Bone marrow (tissue), 2 donors: ENCODE measurements at places on chromosomes 12 and 14.

DNA sequence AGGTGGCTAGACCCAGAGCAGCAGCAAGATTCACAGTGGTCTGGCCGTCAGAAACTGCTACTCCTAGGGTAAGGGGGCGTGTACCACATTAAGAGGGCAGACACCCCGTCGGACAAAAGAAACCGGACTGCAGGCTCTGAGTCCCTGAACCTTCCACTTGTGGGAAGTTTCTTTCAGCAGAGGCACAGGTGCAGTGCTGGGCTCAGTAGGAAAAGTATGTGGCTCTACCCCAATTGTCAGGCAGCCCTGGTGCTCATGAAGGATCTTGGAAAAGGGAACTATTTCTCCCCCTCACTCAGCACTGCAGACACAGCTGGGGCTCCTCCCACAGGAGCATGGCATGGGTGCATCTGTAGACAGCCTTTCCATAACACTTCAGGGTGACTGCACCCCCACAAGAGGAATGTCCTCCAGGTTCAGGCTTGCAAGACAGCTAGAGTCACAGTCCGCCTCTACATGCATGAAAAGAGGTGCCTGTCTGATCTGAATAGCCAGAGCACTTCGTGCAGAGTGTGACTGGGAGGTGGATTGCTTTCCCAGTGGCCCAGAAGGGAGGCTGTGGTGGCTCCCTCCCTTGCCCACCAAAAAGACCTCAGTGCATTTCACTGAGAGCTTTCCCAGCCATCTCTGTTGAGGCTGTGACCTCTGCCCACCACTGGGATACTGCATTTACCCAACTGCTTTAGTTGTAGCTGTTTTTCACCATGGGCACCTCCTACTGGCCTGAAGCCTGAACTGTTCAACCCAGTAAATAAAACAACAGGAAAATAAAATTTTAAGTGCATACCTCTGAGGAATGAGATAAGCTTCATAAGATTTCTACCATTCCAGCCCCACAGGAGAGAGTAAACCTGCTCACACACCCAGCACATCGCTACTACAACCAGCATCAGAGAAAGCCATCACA is 14.2 kb downstream of the CEP128 start:
- DNase-seq = no peak

DNA sequence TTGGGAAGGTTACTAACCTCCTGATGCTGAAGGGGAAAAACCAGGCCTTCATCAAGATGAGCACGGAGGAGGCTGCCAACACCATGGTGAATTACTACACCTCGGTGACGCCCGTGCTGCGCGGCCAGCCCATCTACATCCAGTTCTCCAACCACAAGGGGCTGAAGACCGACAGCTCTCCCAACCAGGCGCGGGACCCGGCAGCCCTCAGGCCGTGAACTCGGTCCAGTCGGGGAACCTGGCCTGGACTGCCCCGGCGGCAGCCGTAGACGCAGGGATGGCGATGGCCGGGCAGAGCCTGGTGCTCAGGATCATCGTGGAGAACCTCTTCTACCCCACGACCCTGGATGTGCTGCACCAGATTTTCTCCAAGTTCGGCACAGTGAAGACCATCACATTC is 133.0 kb upstream of the FUT8 start:
- DNase-seq = no peak

DNA sequence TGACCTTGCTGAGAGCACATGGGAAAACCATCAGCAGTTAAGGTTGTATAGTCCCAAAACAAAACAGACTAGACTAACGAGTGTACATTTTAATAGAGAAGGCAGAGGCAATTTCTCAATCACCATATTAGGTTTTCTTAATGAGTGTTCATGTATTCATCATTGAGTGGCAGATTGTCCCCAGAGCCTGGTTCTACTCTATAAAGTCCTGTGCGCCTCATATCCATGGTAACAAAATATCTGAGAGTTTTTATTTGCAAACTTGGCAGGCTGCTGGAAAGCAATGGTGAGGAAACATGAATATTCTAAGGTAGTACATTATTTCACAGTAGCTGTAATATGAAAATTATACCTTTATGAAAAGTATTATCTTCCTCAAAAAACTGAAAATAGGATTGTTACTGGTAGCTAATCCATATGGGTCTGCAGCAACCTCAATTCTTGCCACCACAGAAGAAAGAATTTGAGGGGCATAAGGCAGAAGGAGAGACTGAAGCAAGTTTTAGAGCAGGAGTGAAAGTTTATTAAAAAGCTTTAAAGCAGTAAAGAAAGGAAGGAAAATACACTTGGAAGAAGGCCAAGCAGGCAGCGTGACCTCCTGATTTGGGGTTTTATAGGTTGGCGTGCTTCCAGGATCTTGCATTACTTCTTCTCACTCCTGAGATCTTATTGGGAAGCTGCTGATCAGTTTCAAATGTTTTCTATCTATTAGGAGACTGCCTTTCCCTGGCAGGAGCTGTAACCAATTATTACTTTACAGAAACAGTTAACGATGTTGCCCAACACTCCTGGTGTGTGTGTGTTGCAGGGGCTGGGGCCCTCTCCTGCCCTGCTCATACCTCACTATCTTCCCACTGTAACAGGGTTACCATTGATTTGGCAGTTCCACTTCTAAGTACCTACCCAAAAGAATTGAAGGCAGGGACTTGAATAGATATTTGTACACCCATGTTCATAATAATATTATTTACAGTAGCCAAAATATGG is 154.0 kb upstream of the NUDT4 start:
- no peak for DNase-seq

DNA sequence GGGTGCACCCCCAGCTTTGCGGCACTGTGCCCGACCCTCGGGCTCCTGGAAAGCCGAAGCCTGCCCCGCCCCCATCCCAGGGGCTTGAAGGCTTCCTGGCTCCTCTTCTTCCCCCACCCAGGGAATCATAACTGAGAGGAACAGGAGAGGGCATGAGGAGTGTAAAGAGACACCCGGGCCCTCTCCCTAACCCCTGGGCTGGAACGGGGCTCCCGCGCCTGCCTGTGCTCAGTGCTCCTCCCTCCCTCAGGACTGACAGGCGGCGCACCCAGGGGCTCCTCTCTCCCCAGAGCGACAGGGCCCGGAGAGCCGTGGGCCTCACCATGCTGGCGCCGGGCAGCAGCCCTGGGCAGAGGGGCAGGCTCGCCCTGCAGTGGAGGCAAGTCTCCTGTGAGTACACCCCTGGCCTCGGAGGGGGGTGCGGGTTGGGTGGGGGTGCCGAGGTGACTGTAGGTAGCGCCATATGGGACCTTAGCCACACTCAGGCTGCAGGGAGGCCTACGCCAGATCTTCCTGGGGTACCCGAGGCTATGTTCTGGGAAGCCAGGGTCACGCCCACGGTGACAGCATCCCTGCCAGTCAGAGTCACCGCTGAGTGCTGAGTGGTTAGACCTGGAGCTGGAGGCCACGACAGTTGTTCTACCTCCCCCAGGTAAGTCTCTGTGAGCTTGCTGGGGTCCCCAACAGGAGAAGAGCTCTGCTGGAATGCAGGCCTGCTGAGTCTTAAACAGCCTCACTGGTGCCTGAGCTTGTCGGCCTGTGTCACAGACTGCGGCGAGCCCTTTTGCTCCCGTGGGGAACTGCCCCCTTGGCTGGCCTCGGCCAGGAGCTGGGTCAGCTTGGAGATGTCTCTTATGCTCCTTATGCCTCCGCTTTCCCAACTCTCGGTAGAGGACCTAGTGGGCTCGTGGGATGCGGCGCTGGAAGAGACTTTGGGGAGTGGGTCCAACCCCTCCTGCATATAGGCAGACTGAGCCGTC is 7.8 kb downstream of the LRTM2 start:
- no peak for DNase-seq

- DNase-seq = peak; percentile 28
Measured at GRCh38 chr12:72017054-72017651, 78.5 kb downstream of the TPH2 start.

DNA sequence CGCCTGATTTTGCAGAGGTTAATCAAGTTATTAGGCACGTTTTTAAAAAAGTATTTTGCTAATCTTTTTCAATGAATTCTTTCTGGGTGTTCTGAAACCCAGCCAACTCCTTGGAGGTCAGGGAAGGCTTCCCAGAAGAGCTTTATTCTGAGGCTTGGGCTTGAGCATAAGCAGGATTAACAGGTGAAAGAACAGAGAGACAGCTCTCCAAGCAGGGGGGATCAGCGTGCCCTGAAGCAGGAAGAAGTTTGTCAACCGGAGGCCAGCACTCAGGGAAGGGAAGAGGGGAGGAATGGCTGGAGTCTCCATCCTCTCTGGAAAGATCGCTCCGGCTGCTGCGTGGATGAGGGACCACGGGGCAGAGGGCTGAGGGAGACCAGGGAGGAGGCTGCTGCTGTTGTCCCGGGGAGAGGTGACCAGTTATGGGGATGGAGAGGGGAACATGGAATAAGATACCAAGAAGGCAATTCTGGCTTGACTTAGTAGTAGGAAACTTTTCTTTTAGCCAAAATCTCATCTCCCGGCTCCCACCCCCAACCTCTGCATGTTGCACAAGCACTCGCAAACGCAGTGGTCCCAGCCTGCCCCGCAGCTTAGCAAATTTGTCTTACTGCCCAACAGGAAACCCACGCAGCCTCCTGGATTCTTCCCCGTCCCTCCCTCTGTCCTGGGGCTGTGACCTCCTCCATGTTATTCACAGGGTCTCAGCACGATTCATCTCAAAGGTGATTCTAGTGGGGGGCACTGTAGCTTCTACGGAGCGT is 1.1 kb upstream of the SSH1 start:
- DNase-seq = no peak

- DNase-seq = no peak
Measured at GRCh38 chr14:84535976-84536375, 994.0 kb upstream of the FLRT2 start.

DNA sequence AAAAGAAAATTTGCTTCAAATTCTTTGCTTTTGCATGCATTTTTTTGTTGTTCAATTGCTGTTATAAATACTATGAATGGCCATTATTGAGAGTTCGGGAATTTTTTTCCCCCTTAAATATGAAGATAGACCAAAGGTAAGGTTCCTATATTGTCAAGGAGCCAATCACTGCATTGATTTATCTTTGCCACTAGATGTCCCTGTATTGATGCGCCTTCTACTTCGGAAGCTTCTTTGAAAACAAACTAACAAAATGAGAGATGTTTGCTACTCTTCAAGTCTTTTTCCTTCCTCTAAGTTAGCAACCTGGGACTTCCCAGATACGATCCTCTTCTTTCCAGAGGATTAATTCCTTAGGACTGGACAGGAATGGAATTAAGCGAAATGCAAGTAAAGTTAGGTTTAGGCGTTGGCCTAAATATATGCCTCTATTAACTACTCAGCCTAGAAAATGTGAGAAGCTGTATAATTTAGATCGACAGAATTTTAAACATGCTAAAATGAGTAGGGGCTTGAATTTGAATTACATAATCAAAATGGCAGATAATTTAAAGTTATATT is 318.1 kb downstream of the AEBP2 start:
- peak; percentile 0 for DNase-seq

DNA sequence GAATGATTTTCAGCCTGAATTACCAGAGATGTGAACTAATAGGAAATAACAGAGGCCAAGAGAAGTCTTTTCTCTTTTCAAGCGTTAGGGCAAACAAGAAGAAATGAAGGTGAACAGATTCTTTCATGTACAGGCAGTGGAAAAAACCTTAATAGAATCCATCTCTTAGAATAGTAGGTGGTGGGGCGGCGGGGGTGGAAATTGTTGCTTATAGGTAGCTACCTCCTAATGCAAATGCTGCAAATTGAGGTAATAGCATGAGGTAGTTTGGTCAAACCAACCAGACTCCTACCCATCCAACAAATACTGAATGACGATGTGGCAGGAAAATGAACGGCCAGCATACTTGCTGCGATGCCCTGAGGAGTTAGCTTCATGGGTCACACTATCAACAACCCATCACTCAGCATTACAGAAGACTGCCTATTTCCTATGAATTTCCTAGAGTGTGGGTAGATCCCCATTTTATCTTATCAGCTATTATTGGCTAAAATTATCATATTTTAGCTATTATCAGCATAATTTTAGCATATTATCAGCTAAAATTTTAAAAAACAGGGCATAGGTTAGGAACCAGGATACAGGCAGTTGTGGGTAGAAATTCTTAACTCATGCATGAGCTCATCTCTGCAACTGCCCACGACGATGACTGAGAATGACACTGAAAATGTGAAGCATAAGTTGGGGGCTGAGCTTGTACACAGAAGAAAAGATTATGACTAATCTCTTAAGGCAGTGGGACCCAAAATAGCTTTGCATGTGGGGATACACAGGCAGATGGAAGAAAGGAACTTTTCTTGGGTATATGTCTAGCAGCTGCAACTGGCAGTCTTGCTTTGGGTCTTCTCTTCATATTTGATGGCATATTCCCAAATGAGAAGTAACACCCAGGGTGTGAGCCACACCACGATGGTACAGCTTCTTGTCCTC is 68.7 kb downstream of the NIN start:
- DNase-seq = no peak

- no peak for DNase-seq
Measured at GRCh38 chr14:95452893-95453712, 63.3 kb downstream of the SYNE3 start.

DNA sequence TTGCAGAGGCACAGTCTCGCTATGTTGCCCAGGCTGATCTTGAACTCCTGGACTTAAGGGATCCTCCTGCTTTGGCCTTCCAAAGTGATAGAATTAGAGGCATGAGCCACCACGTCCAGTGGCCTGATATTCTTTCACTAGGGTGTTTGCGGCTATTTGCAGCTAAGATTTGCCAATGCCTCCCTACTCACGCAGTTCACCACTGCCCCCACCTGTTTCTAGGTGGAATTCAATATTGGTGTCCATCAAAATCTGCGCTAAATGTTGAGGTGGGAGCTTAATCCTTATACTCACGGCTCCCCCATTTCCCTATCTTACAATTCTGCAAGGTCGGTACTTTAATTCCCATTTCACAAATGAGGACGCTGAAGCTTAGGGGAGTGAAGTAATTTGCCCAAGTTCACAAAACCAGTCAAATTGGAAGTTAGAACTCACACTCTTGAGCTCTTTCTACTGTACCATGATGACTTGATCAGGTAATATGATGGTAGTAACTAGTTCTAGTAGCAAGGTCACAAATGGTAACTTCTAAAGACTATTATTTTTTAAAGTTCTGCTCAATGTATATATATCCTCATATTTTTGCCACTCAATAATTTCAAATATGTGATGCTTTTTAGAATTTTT is 22.1 kb upstream of the LRRC9 start:
- no peak for DNase-seq

DNA sequence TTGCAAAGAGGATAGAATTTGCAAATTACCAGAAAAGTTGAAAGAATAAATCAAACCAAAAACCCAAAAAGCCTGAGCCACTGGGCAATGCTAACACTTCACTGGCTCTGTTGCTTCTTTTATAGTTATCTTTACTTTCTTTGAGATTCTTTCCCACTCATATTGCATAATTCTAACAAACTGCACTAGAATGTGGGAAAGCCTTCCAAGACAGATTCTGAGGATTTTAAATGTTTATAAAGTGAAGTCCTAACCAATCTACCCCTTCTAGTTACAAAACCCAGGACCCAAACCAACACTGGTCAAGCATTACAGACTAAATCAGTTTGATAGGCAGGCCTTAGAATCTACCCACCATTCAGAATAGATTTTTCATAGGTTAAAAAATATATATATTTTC is 150.9 kb downstream of the MED13L start:
- DNase-seq = no peak

GRCh38 chr14:52369305-52369801 is 55.2 kb downstream of the PTGER2 start:
- DNase-seq = no peak

- no peak for DNase-seq
Measured at GRCh38 chr12:61717986-61718385, 542.2 kb upstream of the USP15 start.

- no peak for DNase-seq
Measured at GRCh38 chr14:52522033-52522432, 30.3 kb downstream of the TXNDC16 start.
